ENCODE measurements at places on chromosomes 13 and 19. TPM values are rescaled to one million over a fixed set of nuclear protein-coding genes. Genes with fewer than 3 reads are reported as not detected.

DNA sequence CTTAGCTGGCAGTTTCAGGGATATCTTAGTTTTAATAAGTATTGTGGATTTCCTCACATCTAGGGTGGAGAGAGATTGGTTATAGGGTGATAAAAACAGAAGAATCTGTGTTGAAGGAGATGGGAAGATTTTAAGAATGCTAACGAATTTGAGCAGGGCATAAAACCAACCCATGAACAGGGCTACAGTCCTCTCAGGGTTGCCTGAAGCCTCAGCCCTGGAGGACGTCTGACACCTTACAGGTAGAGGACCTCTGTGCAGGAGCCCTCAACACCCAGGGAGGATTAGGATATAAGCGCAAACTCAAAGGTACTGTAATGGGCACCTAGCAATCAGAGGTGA lies 461 bp upstream of the WASF3 start:
- no peak overlapping the region for H3K27ac ChIP-seq
- peaks cover 70% of the 10 kb centered on the region for H3K27me3 ChIP-seq
- peaks cover 6% of the 10 kb centered on the region for H3K4me1 ChIP-seq
- no peak for DNase-seq
- H3K36me3 ChIP-seq = no peaks in the 10 kb centered on the region
- H3K4me3 ChIP-seq = peak overlapping the region; percentile 48

DNA sequence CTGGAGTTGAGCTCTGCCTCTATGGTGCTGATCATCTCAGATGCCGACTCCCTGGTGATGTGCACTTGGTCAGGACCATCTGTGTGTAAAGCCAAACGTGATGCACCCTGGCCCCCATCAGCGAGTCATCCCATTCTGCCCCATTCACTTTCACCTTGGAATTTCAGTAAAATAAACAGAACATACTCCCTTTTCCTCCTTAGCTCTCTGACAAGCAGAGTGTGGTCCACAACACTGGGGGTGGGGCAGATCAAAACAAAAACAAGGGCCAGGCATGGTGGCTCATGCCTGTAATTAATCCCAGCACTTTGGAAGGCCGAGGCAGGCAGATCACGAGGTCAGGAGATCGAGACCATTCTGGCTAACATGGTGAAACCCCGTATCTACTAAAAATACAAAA lies 12.3 kb downstream of the CEACAM20 start:
- H3K4me3 ChIP-seq = no peak overlapping the region
- H3K4me1 ChIP-seq = no peaks in the 10 kb centered on the region
- DNase-seq = no peak
- H3K36me3 ChIP-seq = no peaks in the 10 kb centered on the region
- no peaks in the 10 kb centered on the region for H3K27me3 ChIP-seq
- peak overlapping the region; percentile 47 for H3K27ac ChIP-seq

Gene CD22
- not detected for total RNA-seq

Gene ZNF780B
- total RNA-seq = 23.7 TPM

GRCh38 chr19:10201176-10201575 lies 6.4 kb upstream of the DNMT1 start:
- no peaks in the 10 kb centered on the region for H3K4me1 ChIP-seq
- no peaks in the 10 kb centered on the region for H3K36me3 ChIP-seq
- no peak overlapping the region for H3K27ac ChIP-seq
- no peaks in the 10 kb centered on the region for H3K27me3 ChIP-seq
- no peak overlapping the region for H3K4me3 ChIP-seq

DNA sequence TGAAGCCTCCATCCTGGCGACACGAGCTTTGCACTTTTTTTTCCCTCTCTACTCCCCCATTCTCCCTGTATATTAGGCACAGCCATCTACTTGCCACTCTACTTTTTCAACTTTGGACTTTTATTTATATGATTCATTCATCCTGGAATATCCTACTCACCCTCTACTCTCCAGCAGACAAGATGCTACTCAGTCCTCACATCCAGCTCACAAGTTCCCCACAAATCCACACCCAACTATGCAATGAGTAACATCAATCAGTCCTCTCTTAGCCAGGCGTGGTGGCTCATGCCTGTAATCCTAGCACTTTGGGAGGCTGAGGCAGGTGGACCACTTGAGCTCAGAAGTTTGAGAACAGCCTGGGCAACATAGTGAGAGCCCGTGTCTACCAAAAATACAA lies 23.9 kb upstream of the URAD start:
- no peaks in the 10 kb centered on the region for H3K4me1 ChIP-seq
- H3K27me3 ChIP-seq = no peaks in the 10 kb centered on the region
- DNase-seq = no peak
- no peak overlapping the region for H3K27ac ChIP-seq

DNA sequence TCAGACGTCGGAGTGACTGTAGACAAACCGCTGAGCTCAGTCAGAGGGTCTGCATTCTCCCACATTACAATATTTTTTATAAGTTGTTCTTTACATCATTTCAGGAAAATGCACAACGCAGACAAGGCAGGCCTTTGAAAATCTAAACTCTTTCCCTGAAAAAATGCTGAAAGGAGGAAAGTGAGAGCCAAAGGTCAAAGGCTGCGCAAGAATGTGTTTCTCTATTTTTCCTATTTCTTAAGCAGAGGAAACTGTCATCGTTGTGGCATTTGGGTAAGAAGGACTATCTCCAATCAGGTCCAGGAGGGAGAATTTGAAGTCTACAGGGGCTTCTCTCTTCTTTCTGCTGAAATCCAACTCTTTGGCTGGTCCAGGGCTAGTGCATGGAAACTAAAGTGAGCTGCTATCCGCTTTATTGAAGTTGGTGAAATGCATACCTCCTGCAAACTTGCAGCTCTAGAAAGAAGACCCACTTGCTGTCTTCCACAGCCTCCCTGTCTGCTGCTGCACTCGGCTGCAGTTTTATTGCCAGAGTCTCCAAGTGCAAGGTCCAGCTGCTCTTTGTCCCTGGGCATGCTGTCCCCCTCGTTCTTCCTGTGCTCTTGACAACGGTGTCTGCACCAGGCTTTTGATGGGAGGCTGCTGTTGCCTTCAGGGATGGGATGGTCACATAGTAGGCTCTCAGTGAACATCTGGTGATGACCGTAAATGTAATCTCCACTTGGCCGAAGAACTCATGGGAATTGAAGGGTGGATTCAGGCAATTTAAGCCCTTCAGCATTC lies 31.2 kb downstream of the ZNF536 start:
- H3K36me3 ChIP-seq = no peaks in the 10 kb centered on the region
- H3K4me3 ChIP-seq = no peak overlapping the region
- no peaks in the 10 kb centered on the region for H3K4me1 ChIP-seq
- no peak for DNase-seq
- H3K27ac ChIP-seq = no peak overlapping the region

GRCh38 chr19:16892436-16892835 lies 3.6 kb downstream of the F2RL3 start:
- H3K27ac ChIP-seq = no peak overlapping the region
- H3K36me3 ChIP-seq = no peaks in the 10 kb centered on the region
- no peaks in the 10 kb centered on the region for H3K27me3 ChIP-seq

- no peaks in the 10 kb centered on the region for H3K36me3 ChIP-seq
- DNase-seq = no peak
- no peaks in the 10 kb centered on the region for H3K27me3 ChIP-seq
Observed at GRCh38 chr13:111213964-111214726, 99.0 kb downstream of the ARHGEF7 start.

- no peaks in the 10 kb centered on the region for H3K4me1 ChIP-seq
- peaks cover 11% of the 10 kb centered on the region for H3K27me3 ChIP-seq
- H3K27ac ChIP-seq = no peak overlapping the region
- DNase-seq = no peak
- H3K4me3 ChIP-seq = no peak overlapping the region
Observed at GRCh38 chr19:46067691-46068090, 26.9 kb upstream of the IGFL4 start.

GRCh38 chr13:36847606-36848005 lies 28.6 kb downstream of the RFXAP start:
- peak overlapping the region; percentile 54 for H3K27ac ChIP-seq
- peaks cover 8% of the 10 kb centered on the region for H3K36me3 ChIP-seq
- no peaks in the 10 kb centered on the region for H3K27me3 ChIP-seq
- H3K4me1 ChIP-seq = peaks cover 37% of the 10 kb centered on the region

DNA sequence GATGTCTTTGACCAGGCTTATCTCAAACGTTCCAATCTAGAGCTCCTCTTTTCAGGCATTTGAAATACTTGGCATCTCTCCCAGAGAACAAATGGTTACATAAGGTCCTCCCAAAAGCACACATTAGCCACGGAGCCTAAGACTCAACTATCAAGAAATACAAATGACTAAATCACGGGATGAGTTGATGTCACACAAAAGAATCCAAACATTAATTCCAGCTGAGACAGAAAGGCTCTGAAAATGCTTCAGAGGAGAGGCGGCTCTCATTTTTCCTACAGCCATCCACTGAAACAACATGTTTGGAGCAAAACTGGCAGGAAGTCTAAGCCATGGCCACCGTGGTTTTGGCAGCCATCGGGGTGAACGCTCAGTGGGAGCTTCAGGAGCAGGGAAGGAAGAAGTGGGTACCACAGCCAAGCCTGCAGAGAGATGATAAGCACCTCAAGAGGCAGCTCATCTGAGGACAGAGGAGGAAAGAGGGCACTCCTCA lies 122.5 kb downstream of the STK24 start:
- H3K4me1 ChIP-seq = peaks cover 15% of the 10 kb centered on the region
- H3K27ac ChIP-seq = peak overlapping the region; percentile 53
- peak; percentile 82 for DNase-seq
- H3K36me3 ChIP-seq = peaks cover 22% of the 10 kb centered on the region
- H3K27me3 ChIP-seq = no peaks in the 10 kb centered on the region
- no peak overlapping the region for H3K4me3 ChIP-seq

DNA sequence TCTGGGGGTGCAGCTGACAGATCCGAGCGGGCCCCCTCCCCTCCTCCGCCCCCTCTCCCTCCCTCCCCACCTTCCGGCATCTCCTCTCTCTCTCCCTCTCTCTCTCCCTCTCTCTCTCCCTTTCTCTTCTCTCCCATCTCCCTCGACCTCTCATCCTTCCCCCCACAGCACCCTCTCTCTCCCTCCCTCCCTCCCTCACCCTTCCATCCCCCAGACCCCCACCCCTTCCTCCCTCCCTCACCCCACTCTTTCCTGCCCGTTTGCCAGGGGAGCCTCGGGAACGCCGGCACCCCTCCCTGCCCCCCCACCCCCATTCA lies 666 bp downstream of the CELF5 start:
- H3K4me3 ChIP-seq = peak overlapping the region; percentile 29
- no peaks in the 10 kb centered on the region for H3K4me1 ChIP-seq
- H3K36me3 ChIP-seq = no peaks in the 10 kb centered on the region
- no peak overlapping the region for H3K27ac ChIP-seq
- H3K27me3 ChIP-seq = no peaks in the 10 kb centered on the region
- no peak for DNase-seq

DNA sequence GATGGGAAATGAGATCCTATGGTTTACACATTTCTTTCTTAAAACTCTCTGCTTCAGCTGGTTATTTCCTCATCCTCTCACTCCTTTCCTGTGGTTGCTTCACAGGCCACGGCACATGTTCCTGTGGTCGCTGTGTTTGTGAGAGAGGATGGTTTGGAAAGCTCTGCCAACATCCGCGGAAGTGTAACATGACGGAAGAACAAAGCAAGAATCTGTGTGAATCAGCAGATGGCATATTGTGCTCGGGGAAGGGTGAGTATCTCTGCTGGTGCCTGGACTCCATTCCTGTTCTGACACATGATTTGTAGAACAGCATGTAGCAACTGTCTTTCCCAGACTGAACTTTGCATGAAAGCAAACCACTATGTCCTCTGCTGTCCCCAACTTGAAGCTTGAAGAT lies 254.2 kb downstream of the ITGBL1 start:
- peaks cover 7% of the 10 kb centered on the region for H3K4me1 ChIP-seq
- peak; percentile 71 for DNase-seq
- no peaks in the 10 kb centered on the region for H3K36me3 ChIP-seq

Gene RNF17
- not detected for total RNA-seq

Gene TIMM50
- 174 TPM for total RNA-seq

Gene ADGRE3
- total RNA-seq = not detected

- no peaks in the 10 kb centered on the region for H3K36me3 ChIP-seq
- no peaks in the 10 kb centered on the region for H3K4me1 ChIP-seq
- H3K4me3 ChIP-seq = no peak overlapping the region
- H3K27ac ChIP-seq = no peak overlapping the region
- DNase-seq = no peak
Observed at GRCh38 chr13:90746230-90746629, 601.3 kb upstream of the MIR17HG start.

Gene LRG1
- 0.20 TPM for total RNA-seq

Gene KLF16
- total RNA-seq = 46.8 TPM

Gene ATXN8OS
- not detected for total RNA-seq

DNA sequence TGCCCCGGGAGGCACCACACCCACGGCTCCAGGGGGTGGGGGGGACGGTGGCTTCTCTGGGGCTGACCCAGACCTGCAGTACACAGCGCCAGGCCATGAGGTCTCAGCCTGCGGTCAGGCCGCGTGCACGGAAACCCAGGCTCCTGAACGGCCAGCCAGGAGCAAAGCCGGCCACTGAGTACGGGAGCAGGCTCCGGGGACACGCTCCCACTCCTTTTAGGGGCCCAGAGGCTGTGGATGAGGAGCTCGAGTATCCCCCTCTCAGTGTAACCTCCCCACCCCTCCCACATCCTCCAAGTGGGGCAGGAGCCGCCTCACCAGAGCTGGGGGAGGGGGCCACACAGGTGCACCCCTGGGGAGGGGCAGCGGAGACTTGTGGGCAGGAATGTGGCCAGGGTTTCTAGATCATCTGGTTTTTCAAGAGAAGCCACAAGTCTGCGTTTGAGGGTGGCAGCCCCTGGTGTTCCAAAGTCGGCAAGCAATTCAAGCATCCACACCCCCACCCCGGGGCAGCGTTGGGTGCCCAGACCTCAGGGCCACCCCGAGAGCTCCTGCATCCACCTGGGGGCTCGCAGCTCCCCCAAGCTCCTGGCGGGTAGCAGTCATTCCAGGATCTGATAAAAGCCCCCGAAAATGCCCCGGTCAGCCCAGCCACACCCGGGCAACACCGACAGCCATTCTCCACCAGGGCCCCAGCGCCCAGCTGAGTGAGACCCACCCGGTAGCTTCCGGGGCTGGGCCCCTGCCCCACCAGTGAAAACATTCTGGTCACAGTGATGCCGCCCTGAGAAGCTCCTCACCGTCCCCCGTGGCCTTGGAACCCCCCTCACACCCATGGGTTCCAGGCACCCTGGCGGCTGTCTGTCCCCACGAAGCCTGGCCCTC lies 6.1 kb downstream of the SBNO2 start:
- DNase-seq = no peak
- no peak overlapping the region for H3K27ac ChIP-seq
- no peaks in the 10 kb centered on the region for H3K27me3 ChIP-seq
- H3K36me3 ChIP-seq = no peaks in the 10 kb centered on the region

DNA sequence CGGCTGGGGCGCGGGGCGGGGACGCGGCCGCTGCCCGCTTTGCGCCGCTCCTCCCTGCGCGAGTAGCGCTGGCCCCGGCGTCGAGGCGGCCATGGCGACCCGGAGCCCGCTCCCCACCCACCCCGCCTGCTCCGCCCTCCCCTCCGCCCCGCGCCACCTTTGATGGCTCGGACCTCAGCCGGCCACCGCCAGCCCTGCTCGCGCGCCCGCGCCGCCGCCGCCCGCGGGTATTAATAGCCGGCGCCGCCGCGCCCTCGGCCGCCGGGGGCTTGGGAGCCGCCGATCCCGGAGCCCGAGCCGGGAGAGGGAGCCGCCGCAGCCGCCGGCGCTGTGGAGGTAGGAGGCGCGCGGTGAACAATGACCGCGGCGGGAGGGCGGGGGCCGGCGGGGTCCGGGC lies 261 bp downstream of the FARP1 start:
- H3K4me3 ChIP-seq = peak overlapping the region; percentile 85
- peak overlapping the region; percentile 82 for H3K27ac ChIP-seq
- H3K27me3 ChIP-seq = no peaks in the 10 kb centered on the region
- no peaks in the 10 kb centered on the region for H3K36me3 ChIP-seq

- H3K27ac ChIP-seq = no peak overlapping the region
- no peak overlapping the region for H3K4me3 ChIP-seq
- H3K36me3 ChIP-seq = no peaks in the 10 kb centered on the region
- peaks cover 40% of the 10 kb centered on the region for H3K4me1 ChIP-seq
- H3K27me3 ChIP-seq = no peaks in the 10 kb centered on the region
- no peak for DNase-seq
Observed at GRCh38 chr13:51520524-51520923, 63.7 kb upstream of the WDFY2 start.
